Hindlimb muscle (tissue), 1 donor: ENCODE measurements at places on chromosomes 6 and 20. TPM values are rescaled to one million over a fixed set of nuclear protein-coding genes. Genes with fewer than 3 reads are reported as not detected.

GRCh38 chr6:16494793-16495192, 256.4 kb downstream of the GMPR start:
- DNase-seq: no peak

Gene LY6G6D
- not detected for polyA plus RNA-seq

Gene TGM3
- polyA plus RNA-seq: 0.61 TPM

GRCh38 chr6:128554302-128554701, 33.9 kb upstream of the PTPRK start:
- no peak for DNase-seq

DNA sequence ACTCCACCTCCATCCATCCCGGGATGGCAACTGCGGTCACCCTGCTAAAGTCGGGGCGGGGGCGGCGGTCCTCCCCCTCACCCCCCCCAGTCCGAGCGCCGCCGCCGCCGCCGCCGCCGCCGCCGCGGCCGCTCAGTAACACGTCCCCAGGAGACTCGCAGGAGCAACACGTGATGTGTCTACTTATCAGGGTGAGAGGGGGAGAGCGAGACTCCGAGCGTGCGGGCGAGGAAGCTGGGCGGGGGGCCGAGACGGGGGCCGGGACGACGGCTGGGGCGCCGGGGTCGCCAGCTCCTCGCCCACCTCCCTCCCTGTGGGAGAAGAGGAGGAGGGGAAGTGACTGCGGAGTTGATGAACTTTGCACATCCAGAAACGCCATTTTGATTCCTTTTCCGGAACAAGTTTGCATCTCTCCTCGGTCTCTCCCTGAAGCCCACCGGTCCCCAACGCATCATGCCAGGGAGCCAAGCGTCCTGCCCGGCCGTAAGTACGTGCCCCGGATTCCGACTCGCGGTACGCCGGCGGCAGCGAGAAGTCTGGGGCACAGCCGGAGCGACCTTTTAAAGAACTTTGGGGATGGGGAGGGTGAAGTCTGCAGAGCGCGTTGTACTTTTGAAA, at the start of gene RREB1:
TSS of gene RREB1 (plus strand) at position 384 of the 618 bp plus-strand sequence. CDS start 73,951 bp downstream, outside the sequence.
- DNase-seq: peak; percentile 56

DNA sequence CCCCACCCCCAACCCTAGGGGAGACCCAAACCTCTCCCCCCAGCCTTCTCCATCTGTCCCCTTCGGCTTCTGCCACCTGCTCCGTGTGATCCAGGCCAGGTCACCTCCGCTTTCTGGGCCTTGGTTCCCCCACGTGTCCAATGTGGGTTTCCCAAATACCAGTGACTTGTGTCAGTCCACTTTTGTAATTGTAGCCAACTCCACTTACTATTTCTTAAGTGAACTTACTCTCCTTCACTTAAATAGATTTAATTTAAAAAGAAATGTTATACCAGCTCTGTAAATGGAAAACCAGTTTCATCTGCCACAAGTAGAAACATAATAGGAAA, 10.0 kb upstream of the FAM110A start:
- DNase-seq: no peak

Gene POPDC3
- polyA plus RNA-seq: 74.6 TPM

DNA sequence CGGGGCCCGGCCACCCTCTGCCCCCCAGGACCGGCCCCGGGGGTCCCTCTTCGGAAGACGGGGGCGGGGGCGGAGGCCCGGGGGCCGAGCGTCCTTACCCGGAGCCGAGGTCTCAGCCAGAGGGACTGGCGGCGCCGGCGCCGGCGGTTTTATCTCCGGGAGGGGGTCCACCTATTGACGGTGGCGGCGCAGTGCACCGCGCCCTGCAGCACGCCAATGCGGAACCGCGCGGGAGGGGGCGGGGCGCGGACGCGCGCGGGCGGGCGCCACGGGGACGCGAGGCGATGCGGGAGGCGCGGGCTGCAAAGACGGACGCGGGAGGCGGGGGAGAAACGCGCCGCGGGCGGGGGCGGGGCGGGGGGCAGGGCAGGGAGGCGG, at the start of gene EEF1A2:
TSS of gene EEF1A2 (minus strand) at position 124 of the 378 bp plus-strand sequence. CDS start 1,320 bp downstream, outside the sequence.
- no peak for DNase-seq

Gene UBD
- 0.25 TPM for polyA plus RNA-seq

DNA sequence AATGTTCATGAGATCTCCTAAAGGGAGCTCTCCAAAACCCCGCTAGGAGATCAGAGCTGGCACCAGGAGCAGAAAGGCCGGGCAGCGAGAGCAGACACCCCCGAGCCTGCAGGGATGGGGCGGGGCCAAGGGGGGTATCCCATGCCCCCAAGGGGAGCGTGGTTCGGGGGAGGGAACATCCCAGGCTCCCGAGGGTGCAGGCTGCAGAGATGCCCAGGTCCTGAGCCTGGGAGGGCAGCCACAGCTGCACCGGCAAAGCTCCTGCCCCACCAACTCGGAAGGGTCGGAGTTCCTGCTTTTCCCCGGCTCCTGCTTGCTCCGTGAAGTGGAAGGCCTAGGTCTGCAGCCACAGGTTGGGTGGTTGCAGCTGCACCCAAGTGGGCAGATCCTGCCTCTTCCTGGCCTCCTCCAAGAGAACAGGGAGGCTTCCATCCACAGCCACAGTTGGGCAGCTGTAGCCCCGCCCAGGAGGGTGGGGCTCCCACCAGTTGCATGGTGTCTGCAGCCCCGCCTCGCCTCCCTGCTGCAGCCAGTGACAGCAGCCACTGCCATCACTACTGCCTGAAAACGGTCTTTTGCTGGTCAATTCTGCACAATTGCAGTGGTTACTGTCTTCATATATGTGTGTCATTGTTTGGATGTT, 13.4 kb upstream of the GMNN start:
- no peak for DNase-seq

GRCh38 chr20:38246357-38247165, 14.0 kb downstream of the KIAA1755 start:
- peak; percentile 90 for DNase-seq

DNA sequence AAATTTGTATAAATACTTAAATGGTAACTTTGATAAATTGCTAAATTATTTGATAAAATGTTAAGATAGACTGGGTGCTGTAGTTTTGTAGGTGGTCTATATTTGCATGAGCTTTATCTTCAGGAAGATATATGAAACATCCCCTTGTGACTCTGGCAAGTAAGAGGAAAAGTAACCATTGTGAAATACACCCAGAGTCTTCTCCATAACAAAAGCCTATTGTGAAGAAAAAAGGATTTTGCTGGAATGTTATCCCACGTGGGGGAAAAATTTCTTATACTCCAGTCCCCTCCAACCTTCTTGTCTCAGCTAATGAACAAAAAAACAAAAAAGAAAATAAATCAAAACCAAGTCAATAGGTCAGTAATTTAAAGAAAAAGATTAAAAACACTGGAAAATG, 600.7 kb downstream of the HDGFL1 start:
- DNase-seq: no peak

DNA sequence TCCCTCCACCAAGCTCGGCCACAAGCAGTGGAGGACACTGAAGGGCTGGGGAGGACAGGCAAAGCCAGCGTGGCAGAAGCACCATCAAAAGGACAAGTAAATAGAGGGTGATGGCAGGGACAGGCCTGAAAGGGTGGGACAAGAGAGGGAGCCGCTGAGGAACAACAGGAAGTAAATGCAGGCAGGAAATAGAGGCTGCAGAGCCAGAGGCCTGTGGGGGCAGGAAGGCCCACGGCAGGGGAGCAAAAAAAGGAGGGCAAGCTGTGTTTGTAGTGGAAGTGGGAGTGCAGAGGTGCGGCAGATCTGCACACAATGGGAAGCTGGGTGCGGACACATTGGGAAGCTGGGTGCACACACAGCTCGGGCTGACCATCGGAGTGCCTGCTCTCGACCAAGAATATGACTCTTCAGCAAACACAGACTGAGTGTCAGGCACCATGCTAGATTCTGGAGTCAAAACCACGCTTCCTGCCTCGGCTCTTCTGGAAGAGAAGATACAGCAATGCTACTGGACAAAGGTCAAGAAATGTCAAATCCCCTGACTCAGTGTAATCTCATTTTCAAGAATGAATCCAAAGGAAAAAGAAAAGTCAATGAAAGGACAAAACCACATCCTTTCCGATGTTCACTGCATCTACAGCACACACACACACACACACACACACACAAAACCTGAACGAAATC, 40.4 kb upstream of the RAB22A start:
- no peak for DNase-seq

- DNase-seq: no peak
Observed at GRCh38 chr6:114142258-114142657, 171.3 kb upstream of the HDAC2 start.

DNA sequence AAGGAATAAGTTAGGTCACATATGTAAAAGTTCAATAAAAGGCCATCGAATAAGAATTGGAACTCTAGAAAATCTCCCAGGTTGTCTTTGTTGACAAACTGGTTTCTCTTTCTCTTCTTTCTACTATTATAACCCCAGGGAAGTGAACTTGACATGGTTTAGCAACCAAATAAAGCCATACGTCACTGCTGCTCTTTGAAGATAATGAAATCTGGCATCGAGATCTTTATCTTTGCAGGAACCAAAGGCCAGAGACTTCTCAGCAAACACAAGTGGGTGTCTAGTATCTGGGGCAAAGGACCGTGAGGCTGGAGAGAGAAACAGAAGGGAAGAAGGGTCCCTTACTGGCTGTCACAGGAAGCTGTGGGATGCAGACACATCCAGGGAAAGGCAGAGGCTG, 286.7 kb upstream of the CDYL start:
- DNase-seq: no peak

Gene GSTA2
- polyA plus RNA-seq: not detected

DNA sequence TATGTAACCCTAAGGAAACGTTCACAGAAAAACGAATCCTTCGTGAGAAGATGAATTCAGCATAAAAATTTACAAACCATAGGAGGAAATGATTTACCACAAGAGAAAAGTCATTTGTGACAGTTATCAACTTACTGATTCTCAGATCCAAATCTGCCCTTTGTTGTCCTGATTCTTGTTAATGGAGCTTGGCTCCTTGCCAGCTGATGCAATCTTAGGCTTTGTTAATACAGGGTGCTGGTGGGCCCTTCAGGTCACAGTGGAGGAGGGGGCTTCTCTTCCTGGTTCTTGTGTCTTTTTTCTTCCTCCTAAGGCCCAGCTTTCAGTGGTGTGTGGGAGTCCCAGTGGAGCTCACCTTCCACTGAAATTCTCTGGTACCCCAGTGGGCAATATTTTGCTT, 108.4 kb upstream of the MAP3K7 start:
- DNase-seq: no peak

- DNase-seq: no peak
Observed at GRCh38 chr6:39249278-39249677, 20.0 kb upstream of the KCNK5 start.

GRCh38 chr6:75128878-75129570, 76.8 kb downstream of the COL12A1 start:
- no peak for DNase-seq

Gene SAPCD1
- 2.4 TPM for polyA plus RNA-seq

Gene ESR1
- 2.5 TPM for polyA plus RNA-seq

Gene SLC22A1
- polyA plus RNA-seq: 0.77 TPM

GRCh38 chr20:58349570-58349969, 39.5 kb upstream of the VAPB start:
- no peak for DNase-seq

Gene NKAPL
- polyA plus RNA-seq: 1.2 TPM

- DNase-seq: no peak
Observed at GRCh38 chr6:5383856-5384255, 122.5 kb downstream of the FARS2 start.

Gene SIRPA
- polyA plus RNA-seq: 41.6 TPM

GRCh38 chr6:68738039-68738438, 103.0 kb downstream of the ADGRB3 start:
- DNase-seq: no peak

DNA sequence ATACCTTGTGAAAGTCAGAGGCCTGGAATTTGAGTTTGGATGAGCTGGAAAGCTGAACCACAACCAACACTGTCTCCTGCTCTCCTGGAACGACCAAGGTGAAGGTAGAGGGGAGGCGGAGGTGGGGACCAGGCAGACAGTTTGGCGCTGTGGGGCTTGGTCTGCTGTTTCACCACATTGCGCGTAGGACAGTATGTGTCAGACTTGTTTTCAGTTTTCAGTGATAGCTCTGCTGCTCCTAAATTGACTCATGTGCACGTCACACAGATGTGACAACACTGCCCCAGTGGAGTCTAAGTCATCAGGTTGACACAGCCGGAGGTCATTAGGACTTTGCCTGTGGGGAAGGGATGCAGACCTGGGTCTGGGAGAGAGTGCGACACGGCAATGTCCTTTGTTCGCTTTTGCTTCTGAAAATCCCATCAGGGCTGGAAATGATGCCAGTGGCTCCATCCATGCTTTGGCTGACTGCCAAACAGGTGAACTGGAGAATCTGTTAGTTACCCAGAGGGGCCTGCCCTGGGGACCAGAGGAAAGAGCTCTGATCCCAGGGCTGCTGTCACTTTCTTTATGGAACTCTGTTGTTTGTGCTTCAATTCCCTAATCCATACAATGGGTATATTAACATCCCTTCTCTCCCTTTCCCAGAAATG, 255.5 kb downstream of the CDC5L start:
- DNase-seq: no peak

- DNase-seq: no peak
Observed at GRCh38 chr20:14193885-14194284, 143.5 kb downstream of the FLRT3 start.

GRCh38 chr6:167956983-167957492, 40.4 kb upstream of the KIF25 start:
- no peak for DNase-seq

Gene C20orf96
- polyA plus RNA-seq: 11.1 TPM

Gene KIFC1
- polyA plus RNA-seq: 18.1 TPM

Gene ZKSCAN8
- 22.1 TPM for polyA plus RNA-seq

DNA sequence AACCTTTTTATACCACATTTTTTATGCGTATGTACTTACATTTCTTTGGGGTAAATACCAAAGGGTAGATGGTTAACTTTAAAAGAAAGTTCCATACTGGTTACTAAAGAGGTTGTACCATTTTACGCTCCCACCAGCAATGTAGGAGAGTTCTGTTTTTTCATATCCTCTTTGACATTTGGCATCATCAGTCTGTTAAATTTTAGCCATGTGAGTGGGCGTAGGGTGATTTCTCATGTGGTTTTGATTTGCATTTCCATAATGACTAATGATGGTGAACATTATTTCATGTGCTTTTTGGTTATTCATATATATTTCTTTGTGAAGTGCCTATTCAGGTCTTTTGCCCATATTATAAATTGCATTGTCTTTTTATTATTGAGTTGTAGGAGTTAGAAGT, 194.2 kb downstream of the PRL start:
- no peak for DNase-seq

- DNase-seq: no peak
Observed at GRCh38 chr6:53974941-53975340, 136.3 kb upstream of the MLIP start.

DNA sequence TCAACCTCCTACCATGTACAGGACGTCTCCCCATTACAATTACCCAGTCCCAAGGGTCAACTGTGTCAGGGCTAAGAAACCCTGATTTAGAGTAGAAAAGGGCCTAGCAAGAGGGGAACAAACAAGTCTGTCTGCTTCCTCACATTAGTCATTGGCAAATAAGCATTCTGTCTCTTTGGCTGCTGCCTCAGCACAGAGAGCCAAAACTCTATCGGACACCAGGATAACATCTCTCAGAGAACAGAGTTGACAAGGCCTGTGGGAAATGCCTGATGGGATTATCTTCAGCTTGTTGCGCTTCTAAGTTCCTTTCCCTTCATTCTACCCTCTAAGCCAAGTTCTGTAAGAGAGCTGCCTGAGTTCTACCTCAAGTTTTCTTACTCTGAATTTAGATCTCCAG, 19.0 kb upstream of the VSX1 start:
- no peak for DNase-seq
